ENCODE measurements at places on chromosomes 5 and 9.
A peak's percentile ranks its signal among the peaks of the same experiment; 100 is the strongest.

GRCh38 chr9:120531683-120532300 lies 48.2 kb downstream of the CDK5RAP2 start:
- no peak for DNase-seq

GRCh38 chr9:88011005-88011766 lies 36.9 kb upstream of the CDK20 start:
- DNase-seq = no peak

DNA sequence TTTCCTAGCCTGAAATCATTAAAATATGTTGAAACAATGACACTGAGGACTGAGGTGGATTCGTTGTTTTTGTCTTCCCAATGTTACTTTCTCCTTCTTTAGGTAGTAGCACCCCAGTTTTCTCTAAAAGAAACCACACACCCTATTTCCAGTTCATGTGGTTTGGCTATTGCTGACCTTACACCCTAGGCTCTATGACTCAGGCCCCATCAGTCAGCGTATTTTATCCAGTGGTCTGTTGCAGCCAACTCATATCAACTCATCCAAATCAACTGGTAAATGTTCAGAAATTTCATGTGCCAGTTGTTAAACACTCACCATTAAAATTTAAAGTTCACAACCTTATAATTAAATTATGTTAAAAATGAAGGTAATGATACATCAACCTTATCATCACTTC lies 44.6 kb upstream of the NFIB start:
- no peak for DNase-seq

- no peak for DNase-seq
These were observed 30.0 kb upstream of the ANKH start for GRCh38 chr5:14901462-14902051.

DNA sequence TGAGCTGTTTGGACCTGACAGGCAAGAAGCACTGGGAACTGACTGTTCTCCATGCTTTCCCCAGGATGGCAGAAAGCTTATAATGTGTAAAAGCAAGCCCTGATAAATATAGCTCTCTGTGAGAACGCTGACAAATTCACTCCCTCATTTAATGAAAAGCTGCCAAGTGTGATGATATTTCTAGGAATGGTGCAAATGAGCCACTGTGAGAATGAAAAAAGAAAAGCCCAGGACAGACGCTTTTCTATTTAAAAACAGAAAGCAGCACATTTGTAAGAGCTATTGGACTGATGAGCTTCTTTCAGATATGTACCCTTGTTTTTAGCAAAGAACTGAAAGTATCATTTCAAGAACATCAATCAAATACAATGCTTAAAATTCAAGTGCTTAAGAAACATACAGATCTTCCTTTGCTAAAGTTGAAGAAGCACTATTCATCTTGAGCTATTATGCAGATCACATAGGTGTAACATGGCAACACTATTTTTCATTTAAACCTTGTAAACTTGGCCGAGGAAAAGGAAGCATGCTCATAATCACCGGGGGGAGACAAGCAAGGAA lies 842.6 kb upstream of the ACO1 start:
- no peak for DNase-seq

- no peak for DNase-seq
These were observed 193.2 kb downstream of the MAPKAP1 start for GRCh38 chr9:125513668-125514413.

- no peak for DNase-seq
These were observed 48.5 kb upstream of the ANKRD55 start for GRCh38 chr5:56281489-56282165.

GRCh38 chr5:159465604-159466003 lies 135.3 kb upstream of the IL12B start:
- no peak for DNase-seq

DNA sequence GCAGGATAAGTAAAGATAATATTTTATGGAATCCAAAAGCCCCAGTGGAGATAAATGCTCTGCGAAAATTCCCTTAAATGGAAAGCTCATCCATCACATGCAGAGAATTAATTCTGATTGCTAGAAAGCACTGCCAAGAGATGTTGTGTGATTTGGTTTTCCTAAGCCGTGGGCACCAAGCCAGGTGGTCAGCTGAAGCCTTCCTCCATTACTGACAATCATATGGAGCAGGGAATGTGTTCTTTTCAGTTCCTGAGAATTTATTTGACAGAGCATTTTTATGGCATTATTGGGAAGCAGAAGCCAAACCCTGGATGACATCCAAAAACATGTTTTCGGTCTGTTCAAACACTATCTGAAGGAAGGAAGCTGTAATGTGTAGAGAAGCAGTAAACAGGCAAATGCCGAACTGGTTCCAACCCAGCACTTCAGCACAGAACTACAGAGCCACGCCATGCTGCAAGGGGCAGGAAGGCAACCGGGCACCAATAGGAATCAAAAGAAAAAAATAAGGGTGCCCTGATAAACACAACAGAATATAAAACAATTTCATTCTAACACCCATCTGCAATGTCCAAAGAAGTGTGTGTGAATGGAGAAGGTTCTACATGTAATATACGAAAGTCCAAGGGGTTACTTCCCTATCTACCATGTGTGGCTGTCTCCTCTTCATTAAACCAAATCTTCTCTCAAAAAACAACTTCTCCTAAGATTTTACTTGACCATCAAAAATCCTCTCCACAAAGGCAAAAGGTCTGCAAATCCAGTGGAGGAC lies 12.3 kb downstream of the ARSB start:
- DNase-seq = no peak

- no peak for DNase-seq
These were observed 6.0 kb downstream of the LRRC8A start for GRCh38 chr9:128887914-128888350.

- no peak for DNase-seq
These were observed 51.5 kb upstream of the ATP10B start for GRCh38 chr5:160903551-160903950.

- DNase-seq = no peak
These were observed 202.7 kb downstream of the CD180 start for GRCh38 chr5:66993882-66994281.

DNA sequence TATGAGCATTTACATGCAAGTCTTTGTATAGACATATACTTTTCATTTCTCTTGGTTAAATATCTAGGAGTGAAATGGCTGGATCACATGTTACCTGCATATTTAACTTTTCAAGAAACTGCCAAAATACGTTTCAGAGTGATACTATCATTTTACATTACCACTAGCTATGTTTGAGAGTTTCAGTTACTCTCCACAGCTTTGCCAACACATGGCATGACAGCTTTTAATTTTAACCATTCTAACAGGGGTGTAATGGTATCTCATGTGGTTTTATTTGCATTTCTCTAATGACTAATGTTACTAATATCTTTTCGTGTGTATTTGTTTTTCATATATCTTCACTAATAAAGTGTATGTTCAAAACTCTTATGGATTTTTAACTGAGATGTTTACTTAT lies 99.8 kb downstream of the DTWD2 start:
- no peak for DNase-seq

GRCh38 chr5:111756581-111757354 lies at the start of gene NREP:
Gene NREP (minus strand): TSS chr5:111757194. CDS start chr5:111755772, 1,422 bp downstream.
- DNase-seq = peak; percentile 6

GRCh38 chr5:78824831-78825281 lies 160.3 kb downstream of the ARSB start:
- DNase-seq = no peak

- DNase-seq = no peak
These were observed 75.1 kb downstream of the MRPS27 start for GRCh38 chr5:72244862-72245371.

- DNase-seq = no peak
These were observed 249.2 kb upstream of the POU5F2 start for GRCh38 chr5:93990504-93991070.

GRCh38 chr9:83596899-83597504 lies 25.9 kb upstream of the IDNK start:
- DNase-seq = peak; percentile 5

DNA sequence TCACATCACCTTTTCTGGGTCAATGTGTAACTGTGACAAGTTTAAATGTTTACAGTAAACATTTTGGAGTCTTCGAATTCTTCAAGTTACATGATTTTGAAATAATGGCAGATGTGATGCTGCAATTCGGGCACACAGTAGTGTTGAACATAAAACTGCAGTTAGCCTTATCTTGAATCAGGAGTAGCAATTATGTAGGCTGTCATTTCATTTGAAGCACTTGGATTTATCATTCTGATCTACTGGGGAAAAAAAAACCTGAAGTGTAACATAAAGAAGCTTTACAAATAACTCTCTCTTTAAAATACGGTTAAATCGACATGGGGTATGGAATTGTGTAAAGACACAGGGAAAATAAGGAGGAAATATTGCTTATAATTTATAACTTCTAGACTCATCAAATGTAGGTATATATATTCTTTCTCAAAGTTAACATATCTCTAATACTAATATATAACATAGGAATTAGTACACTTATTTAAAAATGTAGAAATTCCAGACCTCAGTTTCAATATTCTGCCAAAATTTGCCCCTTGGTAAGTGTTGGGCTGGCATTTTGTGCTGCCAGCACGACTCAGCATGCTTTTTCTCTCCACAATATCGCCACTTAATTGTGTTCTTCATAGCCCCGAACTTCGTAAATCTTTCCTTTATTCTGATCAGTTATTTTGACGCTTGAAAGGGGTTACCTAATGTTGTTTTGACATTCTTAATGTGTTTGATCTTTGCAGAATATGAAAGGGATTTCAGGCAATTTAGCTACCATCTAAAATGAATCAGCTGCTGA lies 226.7 kb downstream of the PRR16 start:
- no peak for DNase-seq

GRCh38 chr5:172115541-172115982 lies 72.5 kb downstream of the STK10 start:
- DNase-seq = no peak

- no peak for DNase-seq
These were observed 51.5 kb downstream of the PSD2 start for GRCh38 chr5:139847091-139847490.

- DNase-seq = no peak
These were observed 75.7 kb upstream of the FCN2 start for GRCh38 chr9:134804871-134805270.

- DNase-seq = no peak
These were observed 28.6 kb downstream of the NKD2 start for GRCh38 chr5:1037123-1037670.

- no peak for DNase-seq
These were observed 994.4 kb upstream of the NUDT12 start for GRCh38 chr5:104556957-104557356.

- no peak for DNase-seq
These were observed 417.1 kb downstream of the KDM4C start for GRCh38 chr9:7174884-7175283.

DNA sequence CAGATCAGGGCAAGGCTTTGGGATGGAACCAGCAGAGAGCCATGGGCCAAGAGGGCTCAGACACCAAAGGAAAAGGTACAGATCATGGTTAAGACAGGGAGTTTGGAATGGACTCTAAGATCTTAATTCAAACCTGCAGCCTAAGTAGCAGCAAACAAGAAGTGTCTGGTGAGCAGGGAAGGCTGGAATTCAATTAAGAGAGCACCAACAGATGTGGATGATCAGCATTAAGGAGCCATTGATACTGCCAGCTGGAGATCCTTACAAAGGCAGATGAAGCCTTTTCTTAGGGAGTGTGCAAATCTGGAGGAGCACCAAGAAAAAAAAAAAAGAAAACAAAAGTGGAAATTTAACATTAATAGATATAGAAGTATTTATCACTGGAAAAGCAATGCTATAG lies 516.8 kb downstream of the RASEF start:
- DNase-seq = no peak

- no peak for DNase-seq
These were observed 281.6 kb downstream of the CRB2 start for GRCh38 chr9:123637606-123637944.

DNA sequence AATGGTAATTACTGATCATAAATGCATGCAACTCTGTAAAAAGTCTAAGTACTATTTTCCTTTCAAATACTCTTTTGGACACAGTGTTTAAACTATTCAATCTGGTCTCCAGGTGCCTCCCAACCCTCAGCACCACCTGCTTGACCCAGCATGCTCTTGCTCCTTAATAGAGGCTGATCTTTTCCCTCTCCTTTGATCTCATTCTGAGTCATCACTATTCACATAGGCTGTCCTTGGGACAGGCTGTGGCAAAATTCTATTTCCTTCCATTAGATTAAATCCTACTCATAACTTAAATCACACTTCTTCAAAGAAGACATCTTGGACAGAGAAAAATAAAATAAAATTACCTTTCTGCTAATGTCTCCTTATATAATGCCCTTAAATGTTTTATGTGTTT lies 199.4 kb upstream of the ST8SIA4 start:
- no peak for DNase-seq

- no peak for DNase-seq
These were observed 59.5 kb downstream of the EGFLAM start for GRCh38 chr5:38317868-38318267.

GRCh38 chr9:34675869-34676268 lies 13.4 kb upstream of the CCL27 start:
- DNase-seq = no peak

GRCh38 chr5:3595006-3595961 lies at the start of gene IRX1:
Gene IRX1 (plus strand): TSS chr5:3595832. CDS start chr5:3596106, 274 bp downstream.
- DNase-seq = no peak

- DNase-seq = no peak
These were observed 449.8 kb downstream of the ARHGEF28 start for GRCh38 chr5:74075501-74076484.

- no peak for DNase-seq
These were observed 27.1 kb downstream of the UBE2QL1 start for GRCh38 chr5:6475626-6476312.

- DNase-seq = no peak
These were observed 28.3 kb downstream of the BARHL1 start for GRCh38 chr9:132610661-132611060.

- DNase-seq = no peak
These were observed 223.2 kb downstream of the ASTN2 start for GRCh38 chr9:117191504-117192261.

DNA sequence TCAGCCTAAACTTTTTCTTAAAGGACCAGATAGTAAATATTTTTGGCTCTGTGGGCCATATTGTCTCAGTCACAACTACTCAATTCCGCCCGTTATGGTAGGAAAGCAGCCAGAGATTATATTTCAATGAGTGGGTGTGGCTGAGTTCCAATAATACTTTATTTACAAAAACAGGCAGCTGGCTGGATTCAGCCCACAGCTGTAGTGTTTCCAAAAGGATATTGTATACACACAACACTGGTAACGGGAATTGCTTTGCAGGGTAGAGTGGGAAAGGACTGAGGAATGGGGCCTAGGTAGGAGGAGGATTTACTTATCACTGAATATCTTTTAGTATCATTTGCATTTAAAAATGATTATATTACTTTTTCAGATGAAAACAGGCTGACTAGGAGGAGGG lies 21.0 kb downstream of the GCNT4 start:
- no peak for DNase-seq

DNA sequence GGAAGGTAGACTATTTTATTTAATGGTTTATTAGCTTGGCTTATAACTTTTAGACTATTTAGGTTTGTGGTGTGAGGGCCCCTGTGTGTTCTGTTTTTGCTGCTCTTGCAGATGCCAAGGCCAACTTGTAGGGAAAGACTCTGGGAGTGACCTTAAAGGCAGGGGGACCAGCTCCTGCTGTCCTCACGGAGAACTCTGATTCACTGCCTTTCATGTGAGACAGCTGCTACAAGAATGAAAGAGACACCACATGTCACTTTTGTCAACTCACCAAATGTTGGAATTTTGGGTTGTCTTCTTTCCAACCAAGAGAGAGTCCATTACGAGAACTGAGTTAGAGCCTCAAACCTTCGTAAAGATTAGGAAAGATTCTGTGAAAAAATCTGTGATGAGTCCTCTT lies 258.3 kb upstream of the ADAMTSL1 start:
- no peak for DNase-seq
